ENCODE measurements at places on chromosomes 3 and 15.

GRCh38 chr3:136042608-136043221 lies 77.2 kb downstream of the PPP2R3A start:
- DNase-seq: peak; percentile 56

DNA sequence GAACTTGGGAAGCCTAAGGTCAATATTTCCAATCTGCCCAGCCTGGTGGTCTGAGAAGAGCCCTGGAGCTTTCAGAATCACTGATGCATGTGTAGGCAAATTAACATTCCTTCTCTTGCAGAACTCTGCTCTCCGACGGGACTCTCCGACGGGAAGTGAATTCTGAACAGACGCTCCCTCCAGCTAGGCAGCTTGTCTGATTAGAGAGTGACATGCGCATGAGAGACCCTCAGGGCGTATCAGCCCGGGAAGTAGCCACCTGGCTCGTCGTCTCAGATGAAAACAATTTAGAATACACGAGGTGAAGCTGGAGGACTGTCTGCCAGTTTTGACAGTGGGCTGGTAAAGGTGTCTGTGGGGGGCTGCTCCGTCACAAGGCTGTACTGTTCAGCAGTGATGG lies 103.1 kb downstream of the DGKG start:
- no peak for DNase-seq

DNA sequence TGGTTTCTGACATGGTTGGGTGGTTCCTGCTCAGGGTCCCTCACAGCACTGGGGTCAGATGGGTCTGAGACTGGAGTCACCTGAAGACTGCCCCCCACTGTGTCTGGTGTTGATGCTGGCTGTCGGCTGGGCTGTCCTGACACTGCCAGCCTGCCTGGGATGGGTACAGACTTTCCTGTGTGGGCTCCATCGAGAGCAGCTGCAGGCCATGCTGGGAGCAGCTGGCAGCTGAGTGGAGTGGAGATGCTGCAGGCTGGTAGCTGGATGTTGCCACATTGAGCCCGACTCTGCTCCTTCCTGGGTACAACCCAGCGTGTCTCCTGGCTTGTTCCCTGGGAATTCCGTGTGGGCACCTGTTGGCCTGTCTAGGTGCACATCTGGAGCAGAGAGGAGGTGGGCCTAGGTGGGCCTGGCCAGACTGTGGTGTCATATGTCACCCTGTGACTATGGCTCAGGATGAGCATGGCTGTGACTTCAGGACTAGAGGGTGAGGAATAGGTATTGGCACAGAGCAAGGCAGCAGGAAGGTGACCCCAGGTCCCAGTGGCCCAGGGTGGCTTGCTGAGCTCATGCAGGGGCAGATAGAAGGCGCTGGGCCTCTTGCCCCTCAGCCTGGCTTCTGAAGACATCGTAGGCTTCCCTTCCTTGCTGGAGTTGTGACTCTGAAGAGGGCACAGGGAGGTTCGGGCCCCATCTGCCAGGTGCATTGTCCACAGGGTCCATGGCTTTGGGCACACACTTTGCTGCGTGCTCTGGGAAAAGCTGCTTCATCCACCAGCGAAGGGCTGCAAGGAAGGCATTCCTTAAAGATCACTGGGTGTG lies 40.0 kb upstream of the PRR23E start:
- peak; percentile 20 for DNase-seq

GRCh38 chr15:62832231-62832630 lies 210.3 kb upstream of the TPM1 start:
- DNase-seq: no peak

DNA sequence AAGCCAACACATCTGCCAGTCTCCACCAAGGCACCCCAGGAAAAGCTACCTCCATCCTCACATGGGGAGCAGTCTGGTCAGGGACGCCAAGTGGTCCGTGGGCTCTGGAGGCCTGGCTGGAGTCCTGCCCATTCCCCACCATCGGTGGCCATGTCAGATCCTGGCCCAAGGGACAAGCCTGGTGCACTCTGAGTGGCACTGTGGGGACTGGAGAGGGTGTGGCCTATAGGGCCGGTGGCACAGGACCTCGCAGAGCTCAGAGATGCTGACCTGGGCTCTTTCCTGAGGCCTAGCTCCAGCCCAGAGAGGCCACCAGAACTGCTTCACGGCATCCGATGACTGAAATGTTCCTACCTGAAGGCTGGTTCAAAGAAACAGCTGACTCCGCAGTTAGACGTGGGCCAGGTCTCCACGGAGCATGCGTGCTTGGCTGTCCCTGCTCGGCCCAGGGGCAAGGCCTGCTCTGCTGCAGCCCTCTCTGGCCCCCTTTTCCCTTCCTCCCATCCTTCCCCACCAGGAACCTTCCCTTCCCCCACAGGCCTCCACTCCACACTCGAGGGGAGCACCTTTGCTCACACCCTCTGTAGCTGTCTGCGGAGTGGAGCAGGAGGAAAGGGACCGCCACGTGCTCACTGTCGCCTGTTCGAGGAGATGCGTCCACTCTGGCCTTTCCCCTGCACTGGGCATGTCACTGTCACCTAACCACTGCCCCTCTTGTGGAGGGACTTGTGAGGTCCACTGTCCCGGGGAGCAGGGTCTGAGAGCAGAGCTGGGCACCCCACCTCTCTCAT lies 119.3 kb downstream of the CHSY1 start:
- DNase-seq: no peak

GRCh38 chr3:188052169-188053035 lies 101.6 kb upstream of the LPP start:
- DNase-seq: no peak

- DNase-seq: no peak
Measured at GRCh38 chr3:73759297-73759711, 134.6 kb upstream of the PDZRN3 start.

DNA sequence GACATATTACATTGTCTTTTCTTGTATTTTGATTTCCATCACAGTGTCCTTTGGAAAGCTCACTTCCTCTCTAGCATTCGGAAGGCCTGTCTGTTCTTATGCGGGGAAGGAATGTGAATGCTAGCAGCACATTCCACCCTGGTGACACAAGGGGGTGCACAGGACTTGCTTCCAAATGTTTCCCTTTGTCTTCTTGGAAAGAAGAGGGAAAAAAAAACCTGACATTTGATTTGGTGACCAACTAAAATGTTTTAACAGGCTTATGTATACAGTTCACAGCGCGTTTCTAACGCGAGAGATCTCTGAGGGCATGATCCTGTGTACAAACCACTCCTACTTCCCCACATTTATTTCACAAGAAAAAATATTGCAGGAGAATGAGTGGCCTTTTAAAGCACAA lies 107.6 kb upstream of the FXR1 start:
- DNase-seq: peak; percentile 62

DNA sequence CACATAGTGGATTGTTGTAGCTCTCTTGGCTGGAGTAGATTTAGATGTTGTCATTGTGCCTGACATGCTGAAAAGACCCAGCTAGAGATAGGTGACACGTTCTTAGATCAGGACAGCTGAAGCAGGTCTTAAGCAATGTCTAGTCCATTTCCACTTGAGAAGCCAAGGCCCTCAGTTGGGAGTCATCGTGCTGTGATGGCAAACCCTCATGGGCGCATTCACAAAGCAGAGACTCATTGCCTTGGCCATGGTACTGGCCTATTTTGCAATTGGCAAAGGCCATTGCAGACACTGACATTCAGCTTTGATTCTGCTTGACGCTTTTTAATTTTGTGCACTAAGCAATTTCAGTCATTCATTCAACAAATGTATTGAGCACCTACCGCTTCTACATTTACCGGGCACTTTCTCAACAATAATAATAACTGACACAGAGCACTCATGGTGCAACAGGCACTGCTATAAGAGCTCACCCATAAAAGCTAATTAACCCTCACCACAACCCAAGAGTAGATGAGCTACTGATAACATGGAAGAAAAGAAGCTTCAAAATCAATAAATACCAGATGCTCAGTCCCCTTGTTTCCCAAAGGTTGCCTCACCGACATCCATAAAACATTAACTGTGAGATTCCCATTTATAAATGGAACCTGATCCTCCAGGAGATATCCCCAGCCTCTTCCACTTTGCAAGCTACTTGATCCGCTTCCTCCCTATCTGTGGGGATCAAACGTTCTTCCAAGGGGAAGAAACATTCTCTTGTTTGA lies 200.1 kb downstream of the TLE3 start:
- peak; percentile 33 for DNase-seq

- DNase-seq: no peak
Measured at GRCh38 chr3:12187448-12188327, 29.0 kb upstream of the TIMP4 start.

DNA sequence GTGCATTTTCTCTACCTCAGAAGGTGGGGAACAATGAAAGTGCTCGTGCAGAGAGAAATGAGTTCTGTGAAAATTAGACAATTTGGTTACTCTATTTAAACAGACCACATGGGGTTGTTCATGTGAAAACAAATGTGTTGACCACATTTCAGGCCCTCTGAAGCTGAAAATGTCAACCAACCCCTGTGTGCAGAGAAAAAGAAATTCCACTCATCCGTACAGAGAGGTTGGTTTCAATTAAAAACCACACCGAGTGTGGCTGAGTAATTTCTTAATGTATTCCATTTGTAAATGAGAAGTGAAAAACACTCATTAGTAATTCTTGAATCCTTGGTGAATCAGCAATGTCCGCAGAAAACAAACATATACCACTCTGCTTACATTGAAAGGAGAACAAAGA lies 46.9 kb upstream of the SLC7A14 start:
- DNase-seq: no peak

Data from NCI-H1092 treated with DMSO at 0.1 percent for 48 hours (cell line).